ENCODE measurements at places on chromosomes 6 and 20.
A peak's percentile ranks its signal among the peaks of the same experiment; 100 is the strongest.

- no peak for DNase-seq
Observed at GRCh38 chr6:119138906-119139541, 60.6 kb upstream of the FAM184A start.

DNA sequence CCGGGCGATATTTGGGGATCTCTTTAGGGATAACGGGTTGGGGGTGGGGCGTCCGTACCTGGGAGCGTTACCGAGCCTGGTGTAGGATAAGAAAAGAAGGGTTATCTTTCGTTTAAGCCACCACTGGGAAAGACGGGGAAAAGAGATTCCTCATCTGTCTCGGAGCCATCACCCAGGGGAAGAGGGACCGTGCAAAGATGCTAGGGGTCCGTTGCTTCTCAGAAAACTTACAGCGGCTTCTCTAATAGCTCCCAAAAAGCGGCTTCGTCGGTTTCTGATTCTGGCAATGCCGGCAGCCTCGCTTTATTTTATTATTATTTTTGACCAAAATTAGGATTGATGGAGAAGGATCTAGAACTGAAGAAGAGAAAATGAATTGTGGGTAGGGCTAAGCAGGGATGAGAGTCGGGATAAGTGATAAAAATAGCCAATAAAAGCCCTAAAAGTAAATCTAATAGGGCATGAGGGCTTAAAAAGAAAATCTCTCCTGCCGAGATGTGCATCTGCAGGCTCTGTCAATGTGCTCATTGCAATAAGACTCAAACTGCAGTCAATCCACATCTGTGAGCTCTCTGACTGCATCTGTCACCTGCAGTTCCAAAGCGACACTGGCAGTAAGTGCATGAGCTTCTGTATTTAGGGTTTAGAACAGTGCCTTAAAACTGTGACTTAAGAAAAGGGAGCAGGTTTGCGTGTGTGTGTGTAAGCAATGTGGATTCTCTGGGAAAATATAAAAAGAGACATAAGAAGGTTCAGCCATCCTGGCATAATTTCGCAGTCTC is 801 bp downstream of the TBPL1 start:
- no peak for DNase-seq

GRCh38 chr20:4051413-4052138 is 36.2 kb upstream of the RNF24 start:
- DNase-seq, result no peak

DNA sequence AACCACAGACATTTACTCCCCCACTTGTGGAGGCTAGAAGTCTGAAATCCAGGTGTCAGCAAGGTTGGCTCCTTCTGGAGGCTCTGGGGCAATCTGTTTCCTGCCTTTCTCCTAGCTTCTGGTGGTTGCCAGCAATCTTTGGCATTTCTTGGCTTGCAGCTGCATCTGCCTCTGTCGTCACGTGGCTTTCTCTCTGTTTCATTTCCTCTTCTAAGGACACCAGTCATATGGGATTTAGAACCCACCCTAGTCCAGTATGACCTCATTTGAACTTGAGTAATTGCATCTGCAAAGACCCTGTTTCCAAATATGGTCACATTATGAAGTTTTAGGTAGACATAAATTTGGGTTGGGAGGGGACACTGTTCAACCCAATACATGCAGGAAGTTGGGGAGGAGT is 56.2 kb upstream of the EPB41L1 start:
- no peak for DNase-seq

DNA sequence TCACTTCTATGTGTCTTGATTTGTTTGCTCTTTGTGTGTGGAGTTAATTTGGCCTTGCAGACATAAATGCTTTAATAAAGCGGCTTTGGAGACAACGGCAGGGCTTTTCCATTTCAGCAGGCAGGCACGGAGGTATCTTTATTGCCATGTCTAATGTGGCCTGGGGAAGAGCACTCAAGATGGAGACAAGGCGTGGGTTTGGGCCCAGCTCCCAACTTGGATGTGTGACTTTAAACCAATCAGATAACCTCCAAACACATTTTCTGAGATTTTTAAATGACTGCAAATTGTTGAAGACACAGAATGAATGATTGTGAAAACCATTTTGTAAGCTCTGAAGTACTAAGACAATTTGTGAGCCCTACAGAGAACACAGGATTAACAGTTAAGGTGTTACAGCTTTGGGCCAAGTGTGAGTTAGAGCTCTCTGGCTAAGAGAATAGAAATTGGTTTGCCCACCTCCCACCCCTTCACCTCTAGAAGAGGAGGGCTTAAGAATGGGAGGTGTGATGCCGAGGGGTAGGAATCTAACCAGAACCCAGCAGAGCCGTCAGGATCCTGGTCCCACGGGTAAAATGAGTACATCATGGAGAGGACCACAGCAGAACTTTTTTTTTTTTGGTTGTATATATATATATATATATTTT is 9.0 kb downstream of the DYNLT1 start:
- DNase-seq, result no peak

DNA sequence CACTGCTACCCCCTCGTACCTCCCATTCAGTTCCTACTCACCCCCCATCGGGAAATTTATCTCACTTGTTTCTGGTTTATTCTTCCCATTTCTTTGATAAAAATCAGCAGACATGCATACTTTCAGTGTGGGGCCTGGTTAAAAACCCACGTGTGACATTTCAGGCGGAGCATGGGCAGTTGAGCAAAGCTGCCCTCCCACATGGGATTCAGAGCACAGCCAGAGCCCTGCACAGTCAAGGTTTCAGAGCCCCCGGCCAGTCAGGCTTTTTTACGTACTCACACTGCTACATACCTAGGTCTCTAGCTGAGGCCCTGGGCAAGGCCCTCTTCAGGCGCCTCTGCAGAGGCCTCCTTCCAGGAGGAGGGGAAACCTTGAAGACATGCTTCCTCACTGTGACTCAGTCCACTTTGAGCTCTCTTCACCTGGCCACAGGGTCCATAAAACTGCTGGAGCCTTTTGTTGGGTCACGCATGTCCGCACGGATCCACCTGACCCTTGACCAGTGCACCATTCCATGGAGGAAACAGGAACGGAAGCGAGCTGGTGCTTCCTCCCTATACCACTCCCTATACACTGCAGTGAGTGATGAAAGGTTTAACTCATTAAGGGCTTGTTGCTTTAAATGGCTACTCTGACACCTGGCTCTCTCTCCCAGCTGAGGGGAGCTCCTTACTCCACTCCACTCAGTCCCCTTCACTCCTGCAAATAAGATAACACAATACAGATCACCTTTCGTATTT is 713.3 kb downstream of the PRKN start:
- no peak for DNase-seq

DNA sequence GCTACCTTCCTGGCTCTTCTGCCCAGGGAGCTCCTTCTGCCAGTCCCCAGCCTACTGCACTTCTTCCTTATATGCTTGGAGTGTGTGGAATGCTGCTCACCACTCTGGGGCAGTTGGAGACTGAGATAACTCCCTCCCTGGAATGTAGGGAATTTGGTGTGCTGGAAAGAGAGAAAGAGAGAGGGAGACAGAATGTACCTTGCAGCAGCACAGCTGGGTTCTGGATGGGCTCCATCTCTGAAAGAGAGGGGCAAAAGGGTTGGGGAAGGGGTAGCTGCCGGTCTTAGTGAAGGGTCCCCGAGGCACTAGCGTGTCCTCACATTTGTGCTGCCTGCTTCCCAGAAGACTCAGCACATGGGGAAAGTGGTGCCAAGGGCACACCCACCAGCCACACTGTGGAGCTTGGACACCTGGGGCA is 40.2 kb upstream of the DDR1 start:
- no peak for DNase-seq

DNA sequence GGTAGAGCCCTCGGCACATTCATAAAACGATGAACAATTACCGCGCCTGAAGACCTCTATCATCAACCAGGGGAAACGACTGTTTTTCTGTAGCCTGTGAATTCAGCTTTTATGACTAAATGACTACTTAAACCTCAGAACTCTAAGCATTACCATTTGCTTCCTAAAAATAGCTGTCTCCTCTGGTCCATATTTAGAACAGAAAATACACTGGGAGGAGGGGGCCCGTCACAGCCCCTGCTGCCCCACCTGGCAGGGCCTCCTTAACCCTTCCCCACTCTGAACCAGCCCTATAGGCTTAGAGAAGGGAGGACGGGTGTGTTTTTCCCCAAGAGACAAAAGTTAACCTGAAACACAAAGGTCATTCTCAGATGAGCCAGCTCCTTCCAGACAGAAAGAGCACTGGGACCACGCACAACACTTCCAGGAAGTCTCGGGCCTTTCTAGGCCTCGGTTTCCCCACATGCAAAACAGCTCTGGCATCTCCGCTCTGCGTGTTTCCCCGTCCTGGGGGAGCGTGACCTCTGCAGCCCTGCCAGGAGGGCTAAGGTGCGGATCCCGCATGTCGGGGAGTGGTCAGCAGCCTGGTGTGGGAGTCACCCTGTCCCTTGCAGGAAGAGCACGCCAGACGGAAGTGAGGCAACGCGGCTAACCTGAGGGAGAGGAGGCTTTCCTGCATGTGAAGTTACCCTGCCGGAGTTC is 193.9 kb downstream of the DLL1 start:
- no peak for DNase-seq

- DNase-seq, result no peak
Observed at GRCh38 chr6:52691718-52692117, 20.8 kb downstream of the TMEM14A start.

- no peak for DNase-seq
Observed at GRCh38 chr6:87183687-87184086, 28.3 kb downstream of the ZNF292 start.

DNA sequence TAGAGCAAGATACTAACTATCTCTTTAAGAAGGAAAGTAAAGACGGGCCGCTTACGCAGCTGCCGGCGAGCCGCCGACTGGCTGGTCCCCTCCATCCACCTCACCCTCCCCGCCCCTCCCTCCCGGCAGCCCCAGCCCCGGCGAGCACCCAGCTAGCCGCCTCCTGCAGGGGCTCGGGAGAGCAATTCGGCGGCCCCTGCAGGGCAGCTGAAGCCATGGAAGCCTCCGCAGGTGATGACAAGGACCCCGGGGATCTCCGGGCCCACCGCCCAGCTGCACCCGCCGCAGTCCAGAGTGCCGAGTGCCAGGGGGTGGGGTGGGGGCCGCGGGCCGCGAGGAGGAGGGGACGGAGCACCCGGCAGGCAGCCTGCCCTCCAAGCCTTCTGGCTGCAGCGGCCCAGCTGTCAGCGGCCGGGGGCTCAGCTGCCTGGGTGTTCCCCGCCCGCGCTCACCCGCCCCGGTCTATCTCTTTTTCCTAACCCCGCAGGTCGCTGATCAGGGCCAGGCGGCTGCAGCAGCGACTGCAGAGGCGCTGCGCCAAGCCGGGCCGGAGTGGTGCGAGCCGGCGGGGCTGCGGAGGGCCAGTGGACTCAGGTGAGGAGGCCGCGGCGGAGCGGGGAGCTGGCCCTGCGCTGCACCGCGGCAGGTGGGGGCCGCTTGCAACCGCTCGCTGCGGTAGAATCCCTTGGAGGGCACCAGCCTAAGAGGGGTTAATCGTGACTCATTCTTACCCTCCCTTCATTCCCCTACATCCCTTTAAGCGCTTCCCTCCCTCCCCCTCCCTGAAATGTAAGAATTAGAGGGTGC is at the start of gene SNPH:
Gene SNPH (plus strand): TSS at position 128 of the 807 bp plus-strand sequence. CDS start 29,946 bp downstream, outside the sequence.
- DNase-seq, result peak; percentile 70

DNA sequence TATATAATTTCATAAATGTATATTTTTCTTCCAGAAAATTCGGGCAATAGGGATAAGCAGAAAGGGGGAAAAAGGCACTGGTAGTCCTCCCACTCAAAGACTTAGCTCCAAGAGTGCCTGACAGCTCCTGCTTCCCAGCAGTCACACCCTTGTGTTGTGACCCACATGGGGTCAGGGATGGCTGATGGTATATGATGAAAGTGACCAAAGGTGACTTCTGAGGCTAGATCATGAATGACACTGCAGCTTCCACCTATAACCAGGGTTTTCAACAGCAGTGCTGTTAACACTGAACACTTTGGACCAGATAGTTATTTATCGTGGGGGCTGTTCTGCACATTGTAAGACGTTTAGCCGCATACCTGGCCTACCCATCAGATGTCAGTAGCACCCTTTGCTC is 22.3 kb downstream of the FAM50B start:
- peak; percentile 81 for DNase-seq

DNA sequence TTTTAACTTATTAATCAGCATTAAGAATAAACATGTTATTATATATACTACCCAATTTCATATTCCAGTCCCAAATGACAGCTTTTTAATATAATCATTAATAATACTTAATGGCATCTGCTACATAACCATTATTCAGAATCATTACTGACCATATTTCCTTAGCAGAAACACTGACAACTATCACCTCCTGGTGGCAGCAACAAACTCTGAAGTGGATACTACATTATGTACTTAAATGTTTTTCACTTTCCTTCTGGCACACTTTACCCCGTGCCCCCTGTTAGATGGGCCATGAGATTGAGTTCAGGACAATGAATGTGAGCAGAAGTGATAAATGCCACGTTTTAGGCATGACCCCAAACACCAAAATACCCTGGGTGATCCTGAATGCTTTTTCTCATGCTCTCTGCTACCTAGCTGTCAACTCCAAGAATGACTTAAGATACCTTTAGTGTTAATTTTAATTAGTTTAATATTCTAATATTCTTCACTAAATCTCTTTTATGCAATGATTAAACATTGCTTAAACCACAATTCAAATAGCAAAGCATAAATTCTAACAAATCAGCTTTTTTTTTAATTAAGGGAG is 77.1 kb downstream of the LMBRD1 start:
- peak; percentile 18 for DNase-seq

DNA sequence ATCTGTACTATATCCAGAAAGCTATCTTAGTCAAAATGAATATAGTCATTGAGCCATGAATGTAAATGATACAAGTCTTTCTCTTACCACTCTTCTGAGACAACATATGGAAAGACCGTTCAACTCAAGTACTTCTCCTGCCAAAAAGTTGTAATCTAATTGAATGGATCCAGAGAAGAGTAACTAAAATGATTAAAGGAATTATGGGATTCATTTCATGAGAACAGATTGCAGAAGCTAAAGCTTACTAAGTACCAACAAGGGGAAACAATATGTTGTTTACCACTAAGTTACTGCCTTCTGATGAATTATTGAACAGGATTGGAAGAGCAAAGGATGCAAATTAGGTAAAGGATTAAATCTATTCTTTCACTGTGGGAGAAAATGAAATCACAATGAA is 2.0 kb upstream of the LGSN start:
- DNase-seq, result no peak

DNA sequence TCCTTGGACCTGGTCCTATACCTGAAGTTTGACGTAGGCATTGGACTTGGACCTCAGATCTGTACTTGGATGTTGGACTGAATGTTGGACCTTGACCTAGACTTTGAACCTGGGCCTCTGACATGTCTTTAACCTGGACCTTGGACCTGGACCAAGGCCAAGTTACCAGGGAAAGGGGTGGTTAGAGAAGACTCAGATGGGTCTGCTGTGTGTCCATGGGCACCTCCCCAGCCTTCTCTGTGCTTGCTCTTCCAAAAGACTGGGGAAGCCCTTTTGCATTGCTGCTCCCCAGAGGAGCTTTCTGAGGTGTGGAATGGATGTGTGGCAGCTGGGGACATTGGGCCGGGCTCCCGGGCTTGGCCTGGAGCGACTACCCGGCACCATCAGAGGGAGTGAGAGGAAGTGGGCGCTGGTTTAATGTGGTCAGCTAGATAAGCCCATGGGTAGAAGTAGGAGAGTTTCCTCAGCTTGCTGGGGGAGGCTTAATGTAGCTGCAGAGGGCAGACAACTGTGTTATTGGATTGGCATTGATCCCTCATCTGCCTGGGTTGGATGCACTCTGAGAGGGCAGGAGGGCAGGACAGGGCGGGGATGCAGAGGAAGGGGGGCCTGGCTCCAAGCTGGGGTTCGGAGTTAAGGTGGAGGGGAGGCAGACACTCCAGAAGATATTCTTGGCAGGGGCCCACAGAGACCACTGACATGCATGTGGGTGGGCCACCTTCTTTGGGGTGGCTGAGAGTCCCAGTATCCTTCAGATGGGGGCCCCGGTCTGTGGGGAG is 4.2 kb downstream of the SCRT2 start:
- DNase-seq, result no peak
